ENCODE measurements at places on chromosomes 7 and 10.

DNA sequence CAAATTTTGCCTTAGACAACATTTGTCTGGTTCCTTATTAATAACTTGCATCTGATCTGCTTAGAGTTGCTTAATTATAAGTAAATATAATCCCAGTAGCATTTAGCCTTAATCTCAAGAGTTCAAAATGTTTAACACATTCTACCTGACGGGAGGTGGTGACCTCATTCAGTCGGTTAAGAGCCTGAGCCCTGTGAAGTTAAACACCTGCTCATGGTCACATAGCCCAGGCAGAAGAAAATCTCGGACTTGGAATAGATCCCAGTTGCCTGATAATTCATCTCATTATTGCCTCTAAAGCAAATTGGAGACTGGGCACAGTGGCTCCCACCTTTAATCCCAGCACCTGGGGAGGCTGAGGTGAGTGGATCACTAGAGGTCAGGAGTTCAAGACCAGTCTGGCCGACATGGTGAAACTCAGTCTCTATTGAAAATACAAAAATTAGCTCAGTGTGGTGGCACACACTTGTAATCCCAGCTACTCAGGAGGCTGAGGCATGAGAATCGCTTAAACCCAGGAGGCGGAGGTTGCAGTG lies 18.6 kb upstream of the ASCC1 start:
- no peak for DNase-seq

GRCh38 chr10:43128958-43129706 lies 9.1 kb upstream of the CSGALNACT2 start:
- peak; percentile 85 for DNase-seq

DNA sequence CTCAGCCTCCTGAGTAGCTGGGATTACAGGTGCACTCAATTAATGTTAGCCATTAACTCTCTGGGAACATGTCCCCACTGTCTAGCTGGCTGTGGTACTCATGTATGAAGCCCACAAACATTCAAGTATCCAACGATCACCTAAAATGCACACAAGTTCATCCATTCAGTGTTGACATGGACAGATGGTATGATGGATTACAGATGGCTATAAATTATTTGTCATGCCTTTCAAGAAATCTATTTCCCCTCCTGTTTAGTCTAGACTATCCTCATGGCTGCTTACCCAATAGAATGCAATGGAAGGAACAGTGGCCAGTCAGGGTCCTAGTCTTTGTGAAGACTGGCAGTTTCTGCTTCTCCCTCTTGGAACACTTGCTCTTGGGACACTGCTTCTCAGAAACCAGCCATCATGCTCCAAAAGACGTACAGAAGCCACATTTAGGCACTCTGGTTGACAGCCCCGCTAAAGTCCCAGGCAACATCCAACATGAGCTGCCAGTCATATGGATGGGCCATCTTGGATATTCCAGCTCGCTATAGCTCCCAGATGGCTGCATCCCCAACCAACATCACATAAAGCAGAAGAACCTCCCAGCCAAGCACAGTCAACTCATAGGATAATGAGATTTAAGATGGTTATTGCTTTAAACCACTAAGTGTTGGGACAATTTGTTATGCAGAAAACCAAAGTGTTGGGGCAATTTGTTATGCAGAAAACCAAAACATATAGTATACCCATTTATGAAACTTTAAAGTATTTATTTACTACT lies 33.1 kb downstream of the MYL10 start:
- no peak for DNase-seq

DNA sequence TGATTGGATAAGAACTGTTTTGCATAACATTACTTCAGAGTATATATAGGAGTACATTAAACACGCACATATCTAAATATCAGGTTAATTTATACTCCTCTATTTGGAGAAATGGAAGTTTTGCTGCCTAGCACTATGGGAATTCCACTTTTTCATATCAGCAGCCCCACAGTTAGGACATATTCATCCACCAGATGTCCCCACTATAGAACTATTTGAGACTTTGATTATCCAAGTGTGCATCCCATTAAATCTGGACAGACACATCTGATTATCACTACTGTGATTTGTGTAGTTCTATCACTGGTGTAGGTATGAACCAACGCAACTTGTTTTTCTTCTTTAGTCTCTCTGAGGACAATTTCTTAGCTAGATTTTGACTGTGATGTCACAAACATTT lies 345.7 kb downstream of the THSD7A start:
- DNase-seq: no peak

- DNase-seq: peak; percentile 80
Observed at GRCh38 chr7:130144312-130145171, 60.7 kb downstream of the TMEM209 start.

GRCh38 chr10:45438466-45439090 lies 64.6 kb downstream of the ALOX5 start:
- DNase-seq: no peak

DNA sequence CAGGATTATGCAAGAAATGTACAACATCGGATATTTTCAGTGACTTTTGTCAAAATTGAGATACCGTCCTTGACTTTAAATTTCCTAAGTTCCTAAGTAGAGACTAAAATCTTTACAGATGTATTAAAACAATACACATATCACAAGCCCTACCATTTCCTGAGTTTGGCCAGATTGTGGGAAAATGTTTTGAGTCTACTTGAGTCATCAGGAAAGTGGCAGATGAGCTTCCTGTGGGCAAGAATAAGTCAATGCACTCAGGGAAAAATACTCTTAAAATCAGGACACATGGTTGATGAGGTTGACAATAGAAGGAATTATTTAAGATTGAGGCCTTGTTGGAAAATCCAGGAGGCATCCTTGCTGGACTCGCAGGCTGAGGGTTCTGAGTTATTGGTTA lies 162.5 kb downstream of the SNX10 start:
- DNase-seq: no peak

DNA sequence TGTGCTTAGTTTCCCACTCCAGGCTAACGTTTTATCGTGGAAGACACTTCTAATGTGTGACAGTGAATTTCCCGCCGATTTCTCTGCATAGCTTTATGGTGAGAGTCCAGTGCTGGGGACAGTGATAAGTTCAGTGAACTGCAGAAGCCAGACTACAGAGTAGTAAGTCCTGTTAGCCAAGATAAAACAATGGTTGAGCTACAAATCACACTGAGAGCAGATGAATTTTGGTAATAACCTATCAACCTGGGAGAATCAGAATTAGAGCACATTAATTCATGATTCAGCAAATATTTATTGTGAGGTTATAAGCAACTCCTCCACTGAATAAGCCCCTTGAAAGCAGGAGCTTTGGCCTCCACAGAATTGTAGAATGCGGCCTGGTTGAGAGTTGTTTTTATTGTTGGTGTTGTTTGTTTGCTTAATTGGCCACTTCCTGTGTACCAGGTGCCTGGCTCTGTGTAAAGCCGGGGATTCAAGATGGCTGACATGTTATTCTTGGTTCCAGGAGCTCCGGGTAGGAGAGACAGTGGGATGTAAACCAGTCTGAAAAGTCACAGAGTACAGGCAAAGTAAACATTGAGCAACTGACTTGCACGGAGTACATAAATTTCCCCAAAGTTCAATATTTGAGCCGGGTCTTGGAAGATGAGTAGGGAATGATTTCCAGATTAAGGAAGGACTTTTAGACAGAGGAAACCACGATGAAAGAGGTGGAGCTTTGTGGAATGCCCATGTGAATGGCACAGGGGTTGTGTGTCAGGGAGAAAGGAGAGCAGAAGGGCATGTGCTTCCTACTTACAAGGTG lies 112.7 kb downstream of the SNX10 start:
- no peak for DNase-seq

DNA sequence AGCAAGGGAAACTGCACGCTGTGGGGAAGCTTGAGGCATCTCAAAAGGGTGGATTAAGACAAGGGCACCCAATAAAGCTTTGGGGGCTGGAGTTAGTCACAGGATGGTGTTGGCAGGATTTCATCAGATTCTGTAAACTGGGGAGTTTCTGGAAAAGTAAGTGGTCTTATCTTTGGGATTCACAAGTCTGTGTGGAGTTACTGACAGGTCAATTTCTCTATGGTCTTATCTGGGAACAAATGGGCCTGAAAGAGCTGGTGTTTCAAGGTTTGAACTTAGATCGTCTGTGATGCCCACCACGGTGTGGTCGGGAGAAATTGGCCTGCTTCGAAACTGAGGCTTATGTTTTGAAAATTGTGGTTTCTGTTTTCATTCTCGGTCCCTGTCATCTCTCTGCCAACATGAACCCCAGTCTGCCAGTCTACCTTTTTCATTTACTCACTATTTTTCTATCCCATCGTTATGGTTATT lies 23.8 kb upstream of the AOAH start:
- DNase-seq: no peak

GRCh38 chr7:52074912-52075311 lies 758.3 kb upstream of the COBL start:
- DNase-seq: no peak

DNA sequence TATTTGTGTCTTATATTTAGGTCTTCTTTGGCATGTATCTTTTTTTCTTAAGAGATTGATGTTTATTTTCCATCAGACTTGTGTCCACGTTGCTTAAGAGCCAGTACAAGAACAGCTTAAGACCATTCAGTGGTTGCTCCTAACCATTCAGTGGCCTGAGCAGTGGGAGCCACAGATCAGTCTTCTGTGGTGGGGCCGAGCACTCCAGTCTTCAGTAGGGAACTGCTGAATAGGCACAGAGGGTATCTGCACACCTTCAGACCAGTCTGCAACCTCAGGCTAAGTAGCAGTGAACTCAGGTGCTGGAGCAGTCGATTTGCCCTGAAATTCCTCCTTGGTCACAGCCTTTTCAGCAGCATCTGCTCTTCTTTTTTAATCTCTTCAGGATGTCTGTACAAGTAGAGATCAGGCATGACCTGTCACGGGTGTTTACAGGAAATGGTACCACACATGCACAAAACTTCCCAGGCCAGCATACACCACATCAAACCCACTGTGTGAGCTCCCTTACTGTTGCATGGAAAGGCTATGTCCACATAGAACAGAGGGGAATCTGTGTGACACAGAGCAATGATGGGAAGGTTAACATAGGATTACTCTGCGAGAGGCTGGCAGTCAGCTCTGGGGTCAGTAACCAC lies 51.5 kb downstream of the FAM107B start:
- no peak for DNase-seq

GRCh38 chr7:111012149-111012548 lies 78.8 kb upstream of the LRRN3 start:
- peak; percentile 6 for DNase-seq

- DNase-seq: no peak
Observed at GRCh38 chr10:123303581-123304337, 149.6 kb downstream of the BUB3 start.

DNA sequence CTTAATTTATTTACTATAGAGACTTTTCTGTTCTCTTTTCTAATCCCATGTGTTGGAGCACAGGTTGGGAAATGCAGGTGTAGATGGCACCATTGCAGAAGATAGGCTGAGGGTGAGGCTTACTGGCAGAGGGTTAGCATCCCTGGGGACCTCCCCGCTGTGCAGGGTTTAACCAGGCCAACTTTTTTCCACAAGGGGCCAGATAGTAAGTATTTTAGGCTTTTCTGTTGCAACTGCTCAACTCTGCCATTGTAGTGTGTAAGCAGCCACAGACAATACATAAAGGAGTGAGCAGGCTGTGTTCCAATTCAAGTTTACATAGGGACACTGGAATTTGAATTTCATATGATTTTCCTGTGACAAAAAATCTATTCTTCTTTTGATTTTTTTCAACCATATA lies 34.6 kb upstream of the AOAH start:
- no peak for DNase-seq

DNA sequence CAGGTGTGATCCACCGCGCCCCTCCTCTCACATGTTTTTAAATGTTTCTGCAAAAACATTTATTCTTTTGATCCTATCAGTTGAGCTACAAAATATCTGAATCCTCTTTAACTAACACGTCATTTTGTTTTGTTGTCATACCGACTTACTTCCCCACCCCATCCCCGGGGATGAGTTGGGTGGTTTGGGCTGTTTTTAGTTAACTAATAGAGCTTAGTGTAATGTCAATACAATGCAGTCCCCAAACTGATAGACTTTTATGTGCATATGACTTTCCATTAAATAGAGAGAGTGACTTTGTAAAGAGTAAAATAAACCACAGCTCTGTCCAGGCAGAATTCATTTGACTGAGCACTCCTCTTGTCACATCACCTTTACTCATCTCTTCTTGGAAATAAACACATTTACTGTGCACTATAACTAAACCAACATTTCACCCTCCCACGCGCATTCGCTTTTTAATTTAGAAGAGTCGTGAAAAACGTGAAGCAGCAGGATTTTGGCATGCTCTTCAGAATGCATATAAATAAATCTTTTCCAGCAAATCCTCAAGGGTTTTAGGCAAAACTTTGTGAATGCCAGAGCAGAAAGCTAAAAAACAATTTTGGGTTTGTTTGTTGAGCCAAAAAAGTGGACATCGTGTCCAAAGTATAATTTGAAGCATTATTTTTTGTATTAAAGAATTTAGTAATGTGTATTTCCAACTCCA lies 187.4 kb upstream of the MGMT start:
- DNase-seq: no peak

- no peak for DNase-seq
Observed at GRCh38 chr7:78073609-78074382, 275.2 kb downstream of the PHTF2 start.

- no peak for DNase-seq
Observed at GRCh38 chr7:37081436-37081835, 357.1 kb upstream of the AOAH start.

- no peak for DNase-seq
Observed at GRCh38 chr10:112548535-112549276, 101.7 kb downstream of the VTI1A start.

DNA sequence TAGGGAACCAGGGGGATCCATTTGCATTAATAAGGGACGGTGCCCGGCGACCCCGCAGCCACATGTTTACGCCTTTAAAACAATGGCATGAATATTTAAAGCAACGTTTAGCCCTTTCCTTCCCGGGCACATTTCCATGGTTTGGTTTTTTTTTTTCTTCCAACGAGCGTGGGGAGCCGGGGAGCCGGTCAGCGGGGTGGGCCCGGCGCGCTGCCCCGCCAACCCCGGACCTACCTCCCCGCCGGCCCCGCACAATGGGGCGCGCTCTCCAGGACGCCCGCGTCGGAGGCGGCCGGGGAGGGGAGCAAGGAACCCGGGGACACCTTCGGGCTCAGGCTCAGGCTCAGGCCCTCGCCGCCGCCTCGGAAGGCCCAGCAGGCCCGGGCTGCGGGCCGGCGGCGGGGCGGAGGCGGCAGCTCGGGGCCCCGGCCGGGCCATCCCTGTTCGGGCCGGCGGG lies 1.0 kb downstream of the SEPHS1 start:
- DNase-seq: peak; percentile 22

GRCh38 chr7:136167991-136168390 lies 190.8 kb upstream of the MTPN start:
- no peak for DNase-seq

GRCh38 chr7:17318146-17318545 lies 19.7 kb downstream of the AHR start:
- peak; percentile 89 for DNase-seq
